ENCODE measurements at places on chromosomes 3 and 15.
A peak's percentile ranks its signal among the peaks of the same experiment; 100 is the strongest.

GRCh38 chr3:113983544-113983943, 35.7 kb downstream of the ZDHHC23 start:
- DNase-seq = no peak

- peak; percentile 52 for DNase-seq
These were observed 182.4 kb downstream of the CBLB start for GRCh38 chr3:105686278-105686897.

GRCh38 chr15:61500951-61501620, 272.0 kb upstream of the RORA start:
- no peak for DNase-seq

GRCh38 chr3:87997966-87998365, 60.8 kb downstream of the CGGBP1 start:
- no peak for DNase-seq

DNA sequence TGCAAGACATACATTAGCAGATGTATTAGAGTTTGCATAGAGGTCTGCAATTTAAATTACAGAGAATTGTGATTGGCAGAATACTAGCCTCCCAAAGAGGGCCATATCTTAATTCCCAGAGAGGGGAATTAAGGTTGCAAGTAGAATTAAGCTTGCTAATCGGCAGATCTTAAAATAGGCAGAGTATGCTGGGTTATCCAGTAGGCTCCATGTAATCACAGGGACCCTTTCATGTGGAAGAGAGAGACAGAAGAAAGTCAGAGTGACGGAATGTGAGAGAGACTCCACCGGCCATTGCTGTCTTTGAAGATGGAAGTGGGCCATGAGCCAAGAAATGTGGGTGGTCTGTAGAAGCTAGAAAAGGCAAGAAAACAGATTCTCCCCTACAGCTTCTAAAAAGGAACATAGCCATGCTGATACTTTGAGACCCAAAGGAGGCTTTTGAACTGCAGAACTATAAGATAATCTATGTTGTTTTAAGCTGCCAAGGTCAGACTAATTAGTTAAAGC, 38.8 kb downstream of the IMPG2 start:
- no peak for DNase-seq

DNA sequence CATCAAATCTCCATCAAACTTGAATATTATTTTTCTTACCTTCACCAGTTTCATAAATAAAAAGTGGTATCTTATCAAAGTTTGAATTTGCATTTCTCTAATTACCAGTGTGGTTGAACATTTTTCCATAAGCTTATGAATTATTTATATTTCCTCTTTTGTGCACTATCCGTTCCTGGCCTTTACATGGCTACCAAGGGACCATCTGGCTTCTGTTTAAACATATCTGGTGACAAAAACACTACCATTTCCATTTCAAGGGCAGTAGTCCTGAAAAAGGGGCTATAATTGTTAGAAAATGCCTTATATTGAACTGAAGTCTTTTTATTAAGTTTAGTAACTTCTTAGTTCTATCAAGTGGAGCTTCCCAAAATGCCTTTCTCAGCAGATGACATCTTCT, 44.3 kb upstream of the TM4SF4 start:
- no peak for DNase-seq

GRCh38 chr3:133509488-133509887, 64.0 kb upstream of the CDV3 start:
- DNase-seq = no peak

DNA sequence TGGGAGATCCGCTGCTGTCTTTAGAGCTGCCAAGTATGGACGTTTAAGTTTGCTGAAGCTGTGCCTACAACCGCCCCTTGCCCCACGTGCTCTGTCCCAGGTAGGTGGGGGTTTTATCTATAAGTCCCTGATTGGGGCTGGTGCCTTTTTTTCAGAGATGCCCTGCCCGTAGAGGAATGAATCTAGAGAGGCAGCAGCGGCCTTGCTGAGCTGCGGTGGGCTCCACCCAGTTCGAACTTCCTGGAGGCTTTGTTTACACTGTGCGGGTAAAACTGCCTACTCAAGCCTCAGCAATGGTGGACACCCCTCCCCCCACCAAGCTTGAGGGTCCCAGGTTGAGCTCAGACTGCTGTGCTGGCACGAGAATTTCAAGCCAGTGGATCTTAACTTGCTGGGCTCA, 83.4 kb upstream of the FGF7 start:
- no peak for DNase-seq

GRCh38 chr3:64467255-64467944, 220.4 kb downstream of the ADAMTS9 start:
- DNase-seq = no peak

- no peak for DNase-seq
These were observed 74.7 kb downstream of the MAGI1 start for GRCh38 chr3:65963787-65964677.

DNA sequence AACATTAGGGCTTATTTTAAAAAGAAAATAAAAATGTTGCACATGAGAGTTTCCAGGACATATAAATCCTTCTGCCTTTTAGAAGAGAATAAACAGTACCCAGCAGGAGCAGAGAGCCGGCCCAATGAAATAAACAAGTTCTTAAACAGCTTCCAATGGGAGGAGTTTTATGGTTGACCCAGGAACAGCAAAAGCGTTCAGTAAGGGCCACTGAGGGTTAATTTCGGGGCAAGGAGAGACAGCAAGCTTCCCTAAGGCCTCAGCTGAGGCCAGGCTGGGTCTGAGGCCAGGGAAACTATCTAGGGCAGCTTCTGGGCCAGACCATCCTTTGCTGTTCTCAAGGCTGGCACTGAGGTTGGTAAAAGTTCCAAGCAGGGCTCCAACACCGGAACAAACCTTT, 3.4 kb downstream of the PDZRN3 start:
- no peak for DNase-seq

GRCh38 chr3:86949850-86950249, 41.1 kb downstream of the VGLL3 start:
- no peak for DNase-seq

DNA sequence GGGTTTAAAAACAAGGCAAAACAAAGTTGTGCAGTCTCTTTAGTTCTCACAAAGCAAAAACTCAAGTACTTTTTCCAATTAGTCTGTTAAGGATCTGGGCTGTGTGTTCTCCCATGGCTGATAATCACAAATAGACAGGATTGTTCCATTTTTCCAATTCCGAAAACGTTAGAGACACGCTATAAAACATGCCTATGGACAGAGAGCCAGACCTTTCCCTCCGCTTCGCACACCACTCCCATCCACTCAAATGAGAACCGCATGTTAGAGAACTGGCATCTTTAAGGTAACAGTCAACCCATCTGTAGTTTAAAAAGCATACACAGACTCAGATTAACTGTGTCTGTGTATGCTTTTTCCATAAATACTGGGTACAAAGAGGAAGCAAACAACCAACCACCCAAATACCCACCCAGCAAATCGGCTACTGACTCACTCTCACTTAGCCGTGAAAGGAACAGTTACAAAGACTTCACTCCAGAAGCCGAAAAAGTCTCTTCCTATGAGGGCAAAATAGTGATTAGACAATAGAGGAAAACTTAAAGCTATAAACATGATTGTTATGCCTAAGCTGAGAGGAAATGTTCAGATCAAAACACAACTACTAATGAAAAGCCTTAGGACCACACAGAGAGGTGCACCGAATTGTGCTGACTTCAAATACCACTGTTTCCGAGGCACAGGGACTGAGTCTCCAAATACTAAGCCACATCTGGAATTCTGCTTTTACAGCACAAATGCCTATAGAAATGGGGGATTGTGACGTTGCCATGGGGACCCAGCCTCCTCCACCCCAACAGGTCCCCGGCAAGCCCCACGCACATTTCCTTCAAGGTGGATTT, 36.1 kb downstream of the IL17RD start:
- DNase-seq = no peak

DNA sequence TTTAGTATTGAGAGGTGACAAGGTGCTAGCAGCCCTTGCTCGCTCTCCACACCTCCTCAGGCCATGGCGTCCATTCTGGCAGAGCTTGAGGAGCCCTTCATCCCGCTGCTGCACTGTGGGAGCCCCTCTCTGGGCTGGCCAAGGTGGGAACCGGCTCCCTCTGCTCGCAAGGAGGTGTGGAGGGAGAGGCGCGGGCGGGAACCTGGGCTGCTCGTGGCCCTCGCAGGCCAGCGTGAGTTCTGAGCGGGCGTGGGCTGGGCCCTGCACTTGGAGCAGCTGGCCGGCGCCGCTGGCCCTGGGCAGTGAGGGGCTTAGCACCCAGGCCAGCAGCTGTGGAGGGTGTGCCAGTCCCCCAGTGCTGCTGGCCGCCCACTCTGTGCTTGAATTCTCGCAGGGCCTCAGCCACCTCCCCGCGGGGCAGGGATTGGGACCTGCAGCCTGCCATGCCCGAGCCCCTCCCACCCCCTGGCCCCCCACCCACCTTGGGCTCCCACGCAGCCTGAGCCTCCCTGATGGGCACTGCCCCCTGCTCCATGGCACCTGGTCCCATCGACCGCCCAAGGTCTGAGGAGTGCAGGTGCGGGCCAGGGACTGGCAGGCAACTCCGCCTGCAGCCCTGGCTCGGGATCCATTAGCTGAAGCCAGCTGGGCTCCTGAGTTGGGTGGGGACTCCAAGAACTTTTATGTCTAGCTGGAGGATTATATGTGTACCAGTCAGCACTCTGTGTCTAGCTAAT, 785.2 kb downstream of the DIPK2A start:
- DNase-seq = no peak

DNA sequence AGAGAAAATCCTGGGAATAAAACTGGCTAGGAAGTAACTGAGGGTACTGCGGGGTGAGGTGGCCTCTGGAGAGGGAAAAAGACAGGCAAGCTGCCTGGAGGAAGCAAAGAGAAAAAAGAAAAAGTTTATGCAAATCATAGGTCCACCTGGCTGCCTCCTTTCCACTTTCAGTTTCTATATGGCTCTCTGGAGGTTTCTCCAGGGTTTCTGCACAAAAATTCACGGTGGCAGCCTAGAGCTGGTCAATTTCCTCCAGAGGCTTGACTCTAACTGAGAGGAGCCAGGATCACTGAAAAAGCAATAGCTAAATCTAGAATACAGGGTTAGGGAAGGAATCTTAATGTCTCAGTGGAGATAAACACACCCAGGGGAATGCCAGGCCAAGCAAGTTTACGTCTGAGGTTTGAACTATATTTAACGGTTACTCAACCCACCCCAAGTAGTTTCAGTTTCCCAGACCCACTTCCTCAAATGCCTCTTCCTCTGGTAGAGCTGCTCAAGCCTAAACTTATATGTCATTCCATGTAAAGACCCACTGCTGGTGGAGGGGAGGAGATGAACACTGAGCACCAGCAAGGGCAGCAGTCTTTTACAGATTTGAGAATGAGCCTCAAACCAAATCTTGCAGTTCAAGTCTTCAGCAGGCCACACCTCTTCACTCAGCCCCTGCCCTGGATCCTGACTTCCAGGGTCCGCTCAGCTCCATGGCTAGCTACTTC, 5.7 kb downstream of the LYSMD2 start:
- peak; percentile 73 for DNase-seq

- DNase-seq = no peak
These were observed 1445.1 kb upstream of the CADM2 start for GRCh38 chr3:83513677-83514076.

- DNase-seq = no peak
These were observed 343.9 kb downstream of the GRM7 start for GRCh38 chr3:7204848-7205156.

GRCh38 chr15:23566651-23567050, 1.2 kb downstream of the MKRN3 start:
- DNase-seq = no peak

- DNase-seq = no peak
These were observed 165.6 kb downstream of the UBE2E2 start for GRCh38 chr3:23368731-23369130.

- DNase-seq = no peak
These were observed 20.1 kb downstream of the SPTBN5 start for GRCh38 chr15:41873711-41874110.

DNA sequence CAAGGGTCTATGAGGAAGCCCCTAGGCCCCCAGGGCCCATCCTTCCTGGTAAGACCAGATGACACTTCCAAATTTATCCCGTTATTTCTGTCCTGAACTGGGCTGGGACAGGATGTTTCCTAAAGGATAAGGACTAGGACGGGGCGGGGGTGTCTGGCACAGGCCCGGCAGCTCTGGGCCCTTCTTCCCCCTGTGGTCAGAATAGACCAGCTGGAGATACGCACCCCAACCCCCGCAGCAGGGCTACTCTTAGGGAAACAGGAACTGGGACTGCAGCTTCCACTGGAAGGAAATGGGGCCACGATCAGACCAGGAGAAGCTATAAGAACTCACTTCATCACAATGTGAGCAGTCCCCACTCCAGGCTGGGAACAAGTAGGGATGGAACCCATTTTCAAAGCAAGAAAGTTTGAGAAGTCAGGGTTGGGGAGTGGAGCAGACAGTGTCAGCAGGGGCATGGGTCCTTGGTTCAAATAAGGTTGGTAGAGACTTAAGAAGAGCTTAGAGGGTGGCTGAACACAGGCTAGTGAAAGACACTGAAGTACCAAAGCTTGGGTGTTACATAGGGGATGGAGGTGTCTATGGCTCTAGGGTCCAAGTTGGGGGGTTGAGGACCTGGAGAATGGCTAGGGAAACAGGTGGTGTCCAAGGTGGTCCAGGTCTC, 1.1 kb downstream of the NCKIPSD start:
- no peak for DNase-seq

DNA sequence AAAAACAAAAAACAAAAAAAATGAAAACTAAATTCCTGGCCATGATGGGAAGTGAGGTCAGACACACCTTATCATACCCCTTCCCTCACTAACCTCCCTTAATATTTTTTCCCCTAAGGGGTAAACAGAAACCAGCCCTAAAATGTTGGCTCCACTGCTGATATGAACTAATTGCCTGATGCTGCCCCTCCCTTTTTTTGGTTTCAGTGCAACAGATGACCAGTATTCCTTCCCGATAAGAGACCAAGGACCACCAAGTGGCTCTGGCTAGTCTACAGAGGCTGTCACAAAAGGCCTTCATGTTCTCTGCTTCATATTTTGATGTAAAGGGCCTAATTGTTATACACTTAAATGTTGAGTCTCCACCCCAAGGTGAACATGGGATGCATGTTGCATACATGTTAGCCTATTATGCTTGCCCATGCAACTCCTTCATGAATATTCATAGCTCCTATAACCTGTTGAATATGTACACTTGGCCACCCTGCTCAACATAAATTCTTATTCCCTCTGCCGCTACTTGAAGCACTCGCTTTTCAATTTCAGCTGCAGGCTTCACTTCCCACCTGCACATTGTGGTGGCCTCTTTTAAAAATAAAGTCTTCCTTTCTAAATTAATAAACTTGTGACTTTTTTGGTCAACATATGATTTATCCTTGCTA, 12.3 kb upstream of the STAC start:
- DNase-seq = no peak

- DNase-seq = no peak
These were observed 45.9 kb downstream of the SLC12A8 start for GRCh38 chr3:125166599-125167136.

GRCh38 chr15:60251300-60252070, 146.3 kb downstream of the ANXA2 start:
- no peak for DNase-seq

DNA sequence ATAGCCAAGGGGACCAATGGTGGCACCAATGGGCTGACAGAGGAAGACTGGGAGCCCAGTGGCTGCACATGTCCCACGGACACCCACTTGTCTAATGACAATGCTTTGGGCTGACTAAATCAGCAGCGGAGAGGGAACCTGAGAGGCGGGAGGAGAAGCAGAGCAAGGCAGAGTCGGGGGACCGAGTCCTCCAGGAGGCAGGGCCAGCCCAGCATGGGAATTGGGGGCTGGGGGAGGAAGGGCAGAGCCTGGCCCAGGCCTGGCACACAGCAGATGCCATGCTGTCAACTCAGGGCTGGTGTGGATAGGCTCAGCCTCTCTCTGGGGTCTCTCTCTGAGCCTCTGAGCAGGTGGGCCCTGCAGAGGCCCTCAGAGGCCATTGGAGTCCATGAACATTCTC, 78.4 kb upstream of the KLF13 start:
- no peak for DNase-seq

- DNase-seq = no peak
These were observed 408.4 kb upstream of the ADAMTS9 start for GRCh38 chr3:65096110-65096745.
